NCI-H2081 treated with DMSO at 0.1 percent for 48 hours (cell line): ENCODE measurements at places on chromosomes 2 and 18.

DNA sequence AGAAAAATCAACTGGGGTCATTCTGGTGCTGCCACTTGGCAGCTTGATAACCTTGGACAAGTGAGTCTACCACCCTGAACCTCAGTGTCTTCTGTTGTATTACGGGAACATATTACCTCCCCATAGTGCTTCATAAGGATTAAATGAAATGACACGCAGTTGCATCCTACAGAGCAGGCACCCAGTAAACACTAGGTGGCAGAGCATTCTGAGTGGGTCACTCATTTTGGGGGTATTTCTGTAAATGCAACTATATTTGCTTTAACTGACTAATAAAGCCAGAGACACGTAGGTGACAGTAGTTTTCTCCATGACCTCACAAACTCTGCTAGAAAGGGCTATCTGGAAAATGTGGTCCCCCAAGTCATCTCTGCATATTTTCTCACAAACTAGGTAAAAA, 4.7 kb downstream of the CD226 start:
- no peak for DNase-seq

DNA sequence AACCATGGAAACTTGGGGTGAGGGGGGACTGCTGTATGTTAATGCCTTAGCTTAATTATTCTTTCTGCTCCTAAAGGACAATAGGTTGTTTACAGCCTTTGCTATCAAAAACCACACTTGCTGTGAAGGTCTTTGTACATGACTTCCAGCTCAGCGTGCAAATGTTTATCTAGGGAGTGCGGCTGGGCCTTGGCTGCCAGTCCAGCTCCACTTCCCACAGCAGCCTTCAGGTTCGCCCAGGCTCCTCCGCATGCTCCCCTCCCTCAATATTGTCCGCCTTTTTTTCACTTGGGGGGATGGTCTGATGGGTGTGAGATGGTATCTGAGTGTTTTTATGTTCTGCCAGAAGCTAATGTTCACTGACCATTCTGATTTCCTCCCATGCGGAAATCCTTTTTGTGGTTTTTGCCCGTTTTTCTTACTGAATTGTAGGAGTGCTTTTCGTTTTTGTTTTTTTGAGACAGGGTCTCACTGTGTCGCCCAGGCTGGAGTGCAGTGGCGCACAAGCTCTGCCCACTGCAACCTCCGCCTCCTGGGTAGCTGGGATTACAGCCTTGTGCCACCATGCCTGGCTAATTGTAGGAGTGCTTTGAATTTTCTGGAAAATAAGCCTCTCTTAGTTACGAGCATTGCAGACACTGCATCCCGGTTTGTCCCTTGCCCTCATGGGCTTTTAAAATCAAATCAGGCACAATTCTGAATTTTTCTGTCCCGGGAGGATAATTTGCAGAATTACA, 28.8 kb downstream of the SH3BP4 start:
- DNase-seq = peak; percentile 70

DNA sequence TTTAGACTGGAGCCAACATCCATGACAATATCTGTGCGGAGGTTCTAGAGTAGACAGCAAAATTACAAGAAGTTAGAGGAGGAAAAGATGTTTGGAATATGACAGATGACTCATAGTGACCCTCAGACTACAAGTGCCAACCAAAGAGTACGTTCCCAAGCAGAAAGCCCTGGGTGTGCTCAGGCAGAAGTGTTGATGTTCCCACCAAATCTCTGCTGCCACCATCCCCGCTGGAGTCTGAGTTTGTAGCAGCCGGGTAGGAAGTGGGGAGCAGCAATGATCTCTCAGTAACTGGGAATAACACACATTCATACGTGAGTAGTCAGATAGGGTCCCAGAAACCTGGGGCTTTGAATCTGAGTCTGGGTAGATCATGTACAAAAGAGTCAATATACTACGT, 73.2 kb downstream of the XDH start:
- no peak for DNase-seq

DNA sequence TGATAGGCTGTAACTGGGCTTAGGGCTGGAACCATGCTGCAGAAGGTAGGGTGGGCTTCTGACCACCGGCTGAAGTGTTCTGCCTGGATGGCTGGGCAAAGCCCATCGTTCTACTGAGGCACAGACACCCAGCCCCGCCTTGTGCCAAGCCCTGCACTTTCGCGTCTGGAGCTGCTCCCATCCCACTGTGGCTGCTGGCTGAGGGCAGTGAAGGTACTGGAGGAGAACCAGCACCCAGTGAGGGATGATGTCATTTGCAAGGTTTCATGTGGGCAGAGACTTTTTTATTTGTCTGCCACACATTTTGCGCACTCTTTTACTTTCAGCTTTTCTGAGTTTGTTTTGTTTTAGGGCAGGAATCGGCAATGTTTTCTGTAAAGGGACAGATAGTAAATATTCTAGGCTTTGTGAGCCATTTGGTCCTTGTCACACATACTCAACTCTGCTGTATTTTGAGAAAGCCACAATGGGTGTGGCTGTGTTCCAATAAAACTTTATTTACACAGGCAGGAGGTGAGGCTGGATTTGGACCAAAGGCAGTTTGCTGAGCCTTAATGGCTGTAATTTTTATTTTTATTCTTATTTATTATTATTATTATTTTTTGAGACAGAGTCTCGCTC, 85.6 kb downstream of the ASB1 start:
- no peak for DNase-seq

- DNase-seq = no peak
Measured at GRCh38 chr2:175872005-175872348, 130.1 kb downstream of the LNPK start.

DNA sequence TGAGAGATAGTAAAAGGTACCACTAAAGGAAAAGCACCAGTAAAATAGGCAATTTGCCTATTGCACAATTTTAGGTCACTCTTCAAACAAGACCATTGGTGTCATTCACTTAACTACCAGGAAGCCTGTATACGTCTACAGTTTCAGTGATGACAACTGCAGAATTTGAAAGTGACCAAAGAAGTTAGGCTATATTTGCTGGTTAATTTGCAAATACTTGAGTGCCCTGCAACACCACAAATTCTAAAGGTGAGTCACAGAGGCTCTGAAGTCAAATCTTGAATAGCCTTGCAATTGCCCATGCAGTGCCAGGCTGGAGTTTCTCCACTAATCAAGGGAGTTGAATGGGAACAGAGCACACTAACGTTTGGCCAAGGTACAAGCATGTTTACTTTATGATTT, 128.7 kb upstream of the CCDC68 start:
- no peak for DNase-seq
